ENCODE measurements at places on chromosomes 12 and 14. TPM values are rescaled to one million over a fixed set of nuclear protein-coding genes. Genes with fewer than 3 reads are reported as not detected.
A peak's percentile ranks its signal among the peaks of the same experiment; 100 is the strongest.

The DDX51 gene
- total RNA-seq, result 11.8 TPM

DNA sequence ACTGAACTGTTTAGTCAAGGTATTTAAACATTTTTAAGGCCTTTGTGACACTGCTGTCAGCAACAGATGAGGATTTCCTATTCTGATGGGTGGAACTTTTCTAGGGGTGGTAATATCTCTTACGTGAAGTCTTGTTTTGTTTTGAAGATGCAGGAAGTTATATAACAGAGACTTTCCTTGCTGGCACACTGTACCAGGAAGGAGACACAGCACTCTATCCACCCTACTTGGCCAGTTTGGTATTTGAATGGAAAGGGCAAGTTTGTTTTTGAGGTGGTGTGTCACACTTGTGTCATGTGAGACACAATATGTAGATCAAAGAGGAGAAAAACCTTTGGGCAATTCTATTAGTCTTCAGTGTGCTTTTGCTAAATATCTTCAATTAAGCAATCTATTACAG, 51.6 kb upstream of the SRP54 start:
- DNase-seq, result peak; percentile 24

GRCh38 chr12:121947981-121948380, 29.6 kb downstream of the CFAP251 start:
- no peak for DNase-seq

DNA sequence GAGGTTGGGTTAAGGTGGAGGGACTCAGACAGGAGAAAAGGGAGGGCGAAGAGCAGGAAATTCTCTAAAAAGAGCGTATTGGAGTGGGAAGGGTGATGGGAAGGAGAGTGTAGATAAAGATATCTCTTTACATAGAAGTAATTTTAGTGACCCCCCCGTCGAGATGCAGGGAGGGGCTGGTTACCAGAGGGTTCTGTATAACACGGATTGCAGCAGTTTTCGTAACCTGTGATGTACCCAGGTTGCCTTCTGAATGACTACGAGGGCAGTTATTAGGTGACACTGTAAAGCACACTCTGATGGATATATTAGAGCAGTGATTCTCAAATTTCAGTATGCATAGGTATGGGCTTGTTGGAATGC, 443 bp downstream of the DNAL1 start:
- DNase-seq, result no peak

DNA sequence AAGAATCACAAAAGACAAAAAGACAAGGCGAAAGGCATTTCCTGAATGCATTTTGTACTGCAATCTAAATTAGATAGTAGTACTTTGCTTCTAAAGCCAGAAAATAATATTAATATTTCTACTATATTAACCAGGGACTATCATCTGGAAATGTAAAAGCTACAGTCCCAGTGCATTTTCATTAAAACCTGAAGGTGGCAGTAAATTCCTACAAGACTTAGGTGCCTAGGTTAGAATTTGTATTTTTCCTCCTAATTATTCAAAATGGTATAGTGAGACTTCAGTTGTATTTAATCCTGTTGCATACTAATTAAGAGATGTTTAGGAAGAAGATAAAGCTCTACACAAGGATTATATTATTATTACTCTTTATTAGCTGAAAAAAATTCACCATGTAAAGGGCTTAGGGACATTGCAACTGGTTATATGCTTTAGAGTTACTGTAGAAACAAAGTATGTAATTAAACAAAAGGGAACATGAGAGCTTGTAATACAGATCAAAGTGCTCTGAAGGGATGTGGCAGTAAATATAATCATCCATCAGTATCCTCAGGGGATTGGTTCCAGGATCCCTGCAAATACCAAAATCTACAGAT, 53.6 kb downstream of the BRMS1L start:
- no peak for DNase-seq

DNA sequence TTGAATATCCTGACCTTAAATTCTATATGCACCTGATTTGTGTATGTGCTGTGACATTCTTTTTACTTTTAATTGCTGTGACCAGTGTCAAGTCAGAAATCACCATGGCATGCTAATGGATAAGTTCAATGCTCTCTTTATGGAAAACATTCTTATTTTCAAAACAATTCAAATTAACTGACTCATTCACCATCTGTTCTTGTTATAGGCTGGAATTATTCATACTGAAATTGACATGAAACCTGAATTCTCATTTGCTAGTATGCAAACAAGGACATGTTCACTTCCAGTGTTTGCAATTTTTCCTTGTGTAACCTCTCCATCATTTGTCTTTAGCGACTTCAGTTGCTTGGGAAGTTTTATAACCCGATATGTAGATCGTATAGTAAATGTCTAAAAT, at the start of gene TAS2R30:
TAS2R30 (minus strand) TSS at position 340 of the 400 bp plus-strand sequence. CDS start 400 bp downstream, outside the sequence.
- no peak for DNase-seq

DNA sequence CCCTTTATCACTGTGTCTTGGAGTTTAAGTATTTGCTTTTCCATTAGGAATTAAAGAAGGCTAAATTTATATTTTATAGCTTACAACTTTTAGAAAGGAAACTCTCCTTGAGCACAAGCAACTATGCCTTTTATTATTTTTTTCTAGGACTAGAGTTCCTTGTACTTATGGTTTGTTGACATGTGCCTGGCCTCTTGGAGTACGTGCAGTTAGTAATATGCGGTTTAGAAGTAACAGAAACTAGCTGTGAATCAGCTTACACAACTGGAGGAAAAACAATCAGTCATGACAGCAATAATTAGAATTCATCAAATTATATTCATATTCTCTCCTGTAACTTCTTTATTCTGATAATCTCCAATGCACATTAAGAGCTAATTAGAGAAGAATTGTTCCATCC, 428.7 kb downstream of the AEBP2 start:
- DNase-seq, result no peak

DNA sequence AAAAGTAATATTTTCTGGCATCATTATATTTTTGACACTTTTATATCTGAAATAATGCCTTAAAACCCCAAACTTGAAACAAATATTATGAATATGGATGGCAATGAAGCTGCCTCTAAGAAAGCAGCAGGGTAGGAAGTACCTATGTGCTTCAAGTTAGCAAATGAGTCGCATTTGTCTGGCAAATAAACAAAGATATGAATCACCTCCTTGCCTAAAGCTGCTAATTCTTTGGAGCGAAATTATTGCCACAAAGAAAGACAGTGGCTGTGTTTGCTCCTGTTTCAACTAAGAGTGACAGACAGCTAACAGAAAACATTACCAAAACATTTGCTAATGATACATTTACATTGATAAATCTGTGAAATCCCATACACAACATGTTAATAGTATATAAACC, 854.9 kb downstream of the RPS29 start:
- DNase-seq, result no peak

Data from HT1080 (cell line).